Pancreas (tissue), 10 donors: ENCODE measurements at places on chromosomes 4 and X. TPM values are rescaled to one million over a fixed set of nuclear protein-coding genes. Genes with fewer than 3 reads are reported as not detected.

GC gene
- total RNA-seq: 23.1 TPM

GPRIN3 gene
- 3.0 TPM for total RNA-seq

BBS12 gene
- total RNA-seq: 1.6 TPM

ANOS1 gene
- 0.05 TPM for total RNA-seq

DCAF8L2 gene
- total RNA-seq: not detected

PAK3 gene
- total RNA-seq: 30.1 TPM

DNA sequence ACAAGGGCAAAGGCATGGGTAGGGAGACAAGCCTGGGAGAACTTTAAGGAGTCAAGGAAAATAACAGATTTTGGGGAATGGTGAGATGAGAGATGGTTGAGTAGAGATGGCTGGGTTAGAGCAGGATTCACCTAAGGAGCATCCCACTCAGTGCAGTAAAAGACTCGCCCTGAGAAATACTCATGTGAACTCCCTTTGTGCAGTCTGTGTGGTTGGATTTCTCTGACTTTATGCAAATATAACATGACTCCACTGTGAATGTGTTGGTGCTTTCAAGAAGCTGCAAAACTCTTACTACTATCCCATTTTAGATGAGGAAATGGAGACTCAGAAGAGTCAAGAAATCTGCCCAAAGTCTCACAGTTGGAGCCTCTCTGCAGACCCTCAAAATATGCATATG, 129.8 kb upstream of the LIMCH1 start:
- no peaks in the 10 kb centered on the region for H3K4me1 ChIP-seq
- DNase-seq: no peak
- H3K27ac ChIP-seq: no peak overlapping the region
- H3K36me3 ChIP-seq: no peaks in the 10 kb centered on the region
- no peaks in the 10 kb centered on the region for H3K27me3 ChIP-seq

DNA sequence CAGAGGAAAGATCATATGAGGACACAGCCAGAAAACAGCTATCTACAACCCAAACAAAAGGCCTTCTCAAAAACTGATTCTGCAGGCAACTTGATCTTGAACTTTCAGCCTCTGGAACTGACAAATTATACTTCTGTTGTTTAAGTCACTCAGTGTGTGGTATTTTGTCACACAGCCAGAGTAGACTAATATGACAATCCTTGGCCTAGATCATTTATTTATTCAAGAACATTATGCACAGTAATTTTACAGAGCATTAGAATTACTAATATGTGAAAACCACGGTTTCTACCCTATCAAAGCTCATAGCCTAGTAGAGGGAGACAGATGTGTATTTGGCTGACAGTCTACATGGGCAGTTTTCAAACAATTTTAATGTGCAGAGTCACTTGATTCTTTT, 167.8 kb upstream of the PCDH18 start:
- no peaks in the 10 kb centered on the region for H3K27me3 ChIP-seq
- H3K4me1 ChIP-seq: no peaks in the 10 kb centered on the region
- H3K4me3 ChIP-seq: no peak overlapping the region
- DNase-seq: no peak
- no peak overlapping the region for H3K27ac ChIP-seq

DNA sequence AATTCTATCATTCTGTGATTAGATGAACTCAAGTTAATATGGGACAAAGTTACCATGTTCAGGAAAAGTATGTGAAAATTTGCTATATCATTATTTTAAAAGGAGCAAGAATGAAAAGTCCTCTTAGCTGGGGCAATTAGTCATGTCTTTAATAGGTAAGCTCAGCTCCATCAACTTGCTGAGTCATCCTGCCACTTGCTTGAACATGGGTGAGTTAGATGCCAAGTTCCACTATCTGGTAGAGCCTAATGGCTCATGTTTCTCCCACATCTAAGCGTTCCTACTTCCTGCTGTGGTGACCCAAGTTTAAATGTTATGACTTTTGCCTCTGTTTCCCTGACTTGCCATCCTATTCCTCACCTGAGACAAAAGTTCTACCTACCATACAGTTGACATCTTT, 276.8 kb downstream of the ZNF674 start:
- DNase-seq: no peak
- peaks cover 4% of the 10 kb centered on the region for H3K27me3 ChIP-seq
- H3K27ac ChIP-seq: no peak overlapping the region
- no peaks in the 10 kb centered on the region for H3K4me1 ChIP-seq
- no peaks in the 10 kb centered on the region for H3K36me3 ChIP-seq
- H3K4me3 ChIP-seq: no peak overlapping the region

DNA sequence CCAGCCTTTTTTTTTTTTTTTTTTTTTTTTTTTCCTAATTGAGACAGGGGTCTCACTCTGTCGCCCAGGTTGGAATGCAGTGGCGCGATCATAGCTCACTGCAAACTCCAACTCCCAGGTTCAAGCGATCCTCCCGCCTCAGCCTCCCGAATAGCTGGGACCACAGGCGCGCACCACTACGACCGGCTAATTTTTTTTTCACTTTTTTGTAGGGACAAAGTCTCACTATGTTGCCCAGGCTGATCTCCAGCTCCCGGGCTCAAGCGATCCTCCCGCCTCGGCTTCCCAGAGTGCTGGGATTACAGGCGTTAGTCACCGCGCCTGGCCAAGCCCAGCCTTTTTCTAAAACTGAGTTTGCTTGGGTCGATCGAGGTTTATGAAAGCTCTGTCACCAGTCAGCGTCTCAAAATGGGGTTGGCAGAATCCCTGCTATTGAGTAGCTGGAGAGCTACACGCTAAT, 1.3 kb upstream of the OTUD5 start:
- no peaks in the 10 kb centered on the region for H3K27me3 ChIP-seq
- peak; percentile 33 for DNase-seq
- H3K4me1 ChIP-seq: peaks cover 4% of the 10 kb centered on the region
- peak overlapping the region; percentile 92 for H3K27ac ChIP-seq

GRCh38 chr4:57426779-57427395, 316.7 kb upstream of the IGFBP7 start:
- no peaks in the 10 kb centered on the region for H3K36me3 ChIP-seq
- H3K27me3 ChIP-seq: no peaks in the 10 kb centered on the region
- H3K27ac ChIP-seq: no peak overlapping the region
- no peak overlapping the region for H3K4me3 ChIP-seq
- no peaks in the 10 kb centered on the region for H3K4me1 ChIP-seq

DNA sequence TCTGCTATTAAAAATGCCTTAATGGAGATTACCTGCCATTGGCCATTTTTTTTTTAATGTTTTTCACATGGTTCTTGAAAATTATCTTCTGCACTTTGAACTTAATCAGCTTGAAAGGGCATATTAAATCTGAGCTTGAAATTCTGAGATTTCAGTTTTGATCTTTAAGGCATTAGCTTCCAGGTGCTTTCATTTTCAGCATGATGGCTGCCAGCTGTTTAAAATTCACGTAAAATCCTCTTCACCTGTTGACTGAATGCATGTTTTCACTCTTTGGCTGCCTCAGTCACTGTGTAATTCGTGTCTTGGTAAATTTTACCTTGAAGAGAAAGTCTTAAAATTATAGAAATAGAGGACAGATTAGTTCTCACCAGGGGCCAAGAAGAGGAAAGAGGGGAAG, 39.6 kb downstream of the SMAD1 start:
- no peaks in the 10 kb centered on the region for H3K36me3 ChIP-seq
- no peaks in the 10 kb centered on the region for H3K27me3 ChIP-seq
- no peak overlapping the region for H3K4me3 ChIP-seq
- no peak for DNase-seq
- H3K27ac ChIP-seq: no peak overlapping the region

- H3K4me3 ChIP-seq: no peak overlapping the region
- no peaks in the 10 kb centered on the region for H3K4me1 ChIP-seq
- no peaks in the 10 kb centered on the region for H3K36me3 ChIP-seq
Measured at GRCh38 chrX:108362026-108362425, 76.2 kb downstream of the COL4A6 start.

GRCh38 chr4:146193628-146194027, 18.1 kb downstream of the LSM6 start:
- no peaks in the 10 kb centered on the region for H3K27me3 ChIP-seq
- H3K27ac ChIP-seq: no peak overlapping the region
- no peak for DNase-seq
- H3K36me3 ChIP-seq: peaks cover 12% of the 10 kb centered on the region
- H3K4me3 ChIP-seq: no peak overlapping the region

DNA sequence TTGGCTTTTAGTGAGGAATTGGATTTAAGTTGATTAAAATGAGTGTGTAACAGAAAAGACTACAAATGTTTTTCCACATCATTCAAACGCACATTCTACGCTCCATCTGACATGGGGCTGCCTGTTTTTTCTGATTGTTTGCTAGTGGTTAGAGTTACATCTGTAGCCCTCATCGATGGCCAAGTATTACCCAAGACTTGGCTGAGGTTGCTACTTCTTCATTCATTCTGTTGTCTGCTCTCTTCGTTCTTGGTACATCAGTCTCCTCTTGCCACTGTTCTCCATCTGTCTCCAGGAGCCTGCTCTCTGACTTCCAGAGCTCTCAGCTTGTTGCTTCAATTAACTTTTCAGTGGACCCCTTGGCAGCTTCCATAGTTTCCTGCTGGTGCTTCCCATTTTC, 1844.6 kb upstream of the TENM3 start:
- no peak overlapping the region for H3K4me3 ChIP-seq
- H3K27ac ChIP-seq: no peak overlapping the region
- no peaks in the 10 kb centered on the region for H3K36me3 ChIP-seq
- no peaks in the 10 kb centered on the region for H3K27me3 ChIP-seq
- DNase-seq: no peak
- H3K4me1 ChIP-seq: no peaks in the 10 kb centered on the region

DNA sequence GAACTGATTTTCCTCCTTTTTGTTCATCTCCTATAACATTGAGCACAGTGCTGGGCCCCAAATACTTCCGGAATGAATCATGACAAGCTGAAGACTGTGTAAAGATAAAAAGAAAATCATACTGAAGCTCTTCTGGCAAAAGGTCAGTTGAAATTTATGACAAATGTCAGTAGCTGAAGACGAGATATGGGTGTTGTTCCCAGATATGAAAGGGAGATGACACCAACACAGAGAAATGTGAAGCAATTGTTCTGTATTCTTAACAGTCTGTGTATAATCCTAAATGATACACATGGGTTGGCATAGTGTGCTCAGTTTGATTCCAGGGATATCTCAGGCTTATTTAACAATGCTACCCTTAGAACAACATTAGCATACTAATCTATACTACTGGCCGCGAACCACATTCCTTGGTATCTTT, 170.5 kb upstream of the PITX2 start:
- H3K27me3 ChIP-seq: no peaks in the 10 kb centered on the region
- DNase-seq: no peak
- no peaks in the 10 kb centered on the region for H3K4me1 ChIP-seq
- no peak overlapping the region for H3K27ac ChIP-seq
- H3K4me3 ChIP-seq: no peak overlapping the region

- no peak overlapping the region for H3K4me3 ChIP-seq
- H3K27ac ChIP-seq: no peak overlapping the region
- no peak for DNase-seq
- peaks cover 39% of the 10 kb centered on the region for H3K36me3 ChIP-seq
- H3K27me3 ChIP-seq: no peaks in the 10 kb centered on the region
- H3K4me1 ChIP-seq: no peaks in the 10 kb centered on the region
Measured at GRCh38 chr4:53479736-53480525, 102.5 kb downstream of the FIP1L1 start.

- no peaks in the 10 kb centered on the region for H3K27me3 ChIP-seq
- H3K36me3 ChIP-seq: peaks cover 33% of the 10 kb centered on the region
- H3K27ac ChIP-seq: no peak overlapping the region
- DNase-seq: no peak
- H3K4me3 ChIP-seq: no peak overlapping the region
Measured at GRCh38 chr4:145103496-145103895, 5.4 kb downstream of the ABCE1 start.

DNA sequence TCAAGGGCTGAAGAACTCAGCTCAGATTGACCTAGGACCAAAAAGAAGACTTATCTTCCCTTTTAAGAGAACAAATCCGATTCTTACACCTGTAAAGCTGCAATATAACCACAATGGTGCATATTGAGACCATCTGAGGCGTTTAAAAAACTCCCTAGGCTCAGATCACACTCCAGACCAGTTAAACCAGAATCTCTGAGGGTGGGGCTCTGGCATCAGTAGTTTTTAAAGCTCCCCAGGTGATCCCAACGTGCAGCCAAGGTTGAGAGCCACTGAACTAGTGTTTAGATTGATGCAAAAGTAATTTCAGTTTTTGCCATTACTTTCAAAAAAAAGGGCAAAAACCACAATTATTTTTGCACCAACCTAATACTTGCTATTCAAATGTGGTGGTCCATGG, 73.9 kb upstream of the GPM6B start:
- H3K27me3 ChIP-seq: no peaks in the 10 kb centered on the region
- no peak for DNase-seq
- H3K4me1 ChIP-seq: no peaks in the 10 kb centered on the region
- no peak overlapping the region for H3K4me3 ChIP-seq
- H3K27ac ChIP-seq: no peak overlapping the region
